Body of pancreas (tissue), 4 donors: ENCODE measurements at places on chromosomes 13 and 19. TPM values are rescaled to one million over a fixed set of nuclear protein-coding genes. Genes with fewer than 3 reads are reported as not detected.

- DNase-seq, result no peak
These were observed 815.4 kb downstream of the PCDH17 start for GRCh38 chr13:58446979-58447378.

Gene ZNF304
- 2.9 TPM for total RNA-seq

Gene THSD8
- not detected for total RNA-seq

GRCh38 chr13:38905861-38906260 is 84.8 kb downstream of the STOML3 start:
- DNase-seq, result no peak

- no peak for DNase-seq
These were observed 13.2 kb downstream of the CLEC4G start for GRCh38 chr19:7718668-7719067.

Gene NCCRP1
- total RNA-seq, result 7.8 TPM

DNA sequence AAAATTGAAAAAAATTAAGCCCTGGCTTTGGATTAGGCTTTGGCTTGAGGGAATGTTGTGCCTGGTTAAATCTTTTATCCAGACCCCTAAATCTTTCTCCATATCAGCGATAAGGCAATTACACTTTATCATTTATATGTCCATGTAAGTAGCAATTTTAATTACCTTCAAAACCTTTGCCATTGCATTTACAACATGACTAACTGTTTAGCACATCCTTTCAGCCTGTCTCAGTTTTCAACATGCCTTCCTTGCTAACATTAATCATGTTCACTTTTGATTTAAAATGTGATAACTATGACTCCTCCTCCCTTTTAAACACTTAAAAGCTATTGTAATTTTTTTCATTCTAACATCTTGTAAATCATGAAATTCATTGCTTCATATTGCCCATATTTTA is 583.7 kb downstream of the SLITRK1 start:
- no peak for DNase-seq

DNA sequence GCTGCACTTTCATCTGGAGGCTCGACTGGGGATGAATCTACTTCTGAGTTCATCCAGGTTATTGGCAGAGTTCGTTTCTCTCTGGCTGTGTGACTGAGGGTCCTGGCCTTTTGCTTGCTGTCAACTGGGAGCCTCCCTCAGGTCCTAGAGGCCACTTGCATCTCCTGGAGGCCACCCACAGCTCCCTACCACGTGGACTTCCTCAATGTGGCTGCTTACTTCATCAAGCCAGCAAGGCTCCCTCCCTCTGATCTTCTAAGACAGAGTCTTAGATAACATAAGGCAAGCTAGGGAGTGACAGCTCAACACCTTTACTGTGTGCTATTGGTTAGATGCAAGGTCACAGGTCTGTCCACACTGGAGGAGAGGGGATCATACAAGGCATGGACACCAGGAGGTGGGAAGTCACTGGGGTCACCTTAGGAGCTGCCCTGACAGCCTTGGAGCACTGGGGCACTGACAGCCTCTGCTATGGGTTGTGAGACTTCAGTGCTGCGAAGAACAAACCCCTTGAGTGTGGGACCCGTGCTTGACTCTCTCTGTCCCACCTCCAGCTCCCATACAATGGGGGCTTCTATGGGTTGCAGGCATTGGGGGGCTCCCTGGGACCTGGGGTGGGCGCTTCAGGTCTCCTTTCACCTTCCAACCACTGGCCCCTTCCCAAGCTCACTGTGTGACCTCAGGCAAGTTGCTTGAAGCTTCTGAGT is 5.3 kb downstream of the FAM187B start:
- DNase-seq, result no peak

Gene UGGT2
- total RNA-seq, result 49.8 TPM
